ENCODE measurements at places on chromosomes 3 and 15.
A peak's percentile ranks its signal among the peaks of the same experiment; 100 is the strongest.

- DNase-seq = no peak
Observed at GRCh38 chr3:55895897-55896566, 408.9 kb upstream of the WNT5A start.

DNA sequence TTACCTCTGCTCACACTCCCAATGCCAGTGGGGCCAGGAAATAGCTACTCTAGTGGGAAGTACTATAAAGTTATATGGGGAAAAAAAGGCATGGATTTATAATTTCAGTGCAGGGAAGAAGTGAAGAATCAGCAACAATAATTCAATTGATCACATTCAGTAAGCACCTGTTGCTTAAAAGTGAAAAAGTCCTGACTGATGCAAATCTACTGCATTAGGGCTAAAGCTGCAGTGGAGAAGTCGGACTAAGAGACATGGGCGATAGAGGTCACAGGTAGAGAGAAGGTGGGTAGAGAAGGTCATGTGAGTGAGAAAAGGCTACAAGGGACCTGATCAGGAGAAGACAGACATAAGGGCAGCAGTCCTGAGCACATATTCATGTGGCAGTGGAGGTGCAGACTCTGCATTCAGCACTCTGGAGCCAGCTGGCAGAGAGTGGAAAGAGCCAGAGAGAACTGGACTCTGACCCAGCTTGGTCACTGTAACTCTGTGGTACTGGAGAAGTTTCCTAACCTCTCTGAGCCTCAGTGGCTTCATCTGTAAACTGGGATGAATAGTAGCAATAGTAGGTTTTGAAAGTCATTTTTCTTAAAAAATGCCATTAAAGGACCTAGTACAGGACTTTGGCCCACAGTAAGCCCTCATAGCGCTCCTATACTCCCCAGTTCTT lies 17.6 kb upstream of the BCL2A1 start:
- no peak for DNase-seq

DNA sequence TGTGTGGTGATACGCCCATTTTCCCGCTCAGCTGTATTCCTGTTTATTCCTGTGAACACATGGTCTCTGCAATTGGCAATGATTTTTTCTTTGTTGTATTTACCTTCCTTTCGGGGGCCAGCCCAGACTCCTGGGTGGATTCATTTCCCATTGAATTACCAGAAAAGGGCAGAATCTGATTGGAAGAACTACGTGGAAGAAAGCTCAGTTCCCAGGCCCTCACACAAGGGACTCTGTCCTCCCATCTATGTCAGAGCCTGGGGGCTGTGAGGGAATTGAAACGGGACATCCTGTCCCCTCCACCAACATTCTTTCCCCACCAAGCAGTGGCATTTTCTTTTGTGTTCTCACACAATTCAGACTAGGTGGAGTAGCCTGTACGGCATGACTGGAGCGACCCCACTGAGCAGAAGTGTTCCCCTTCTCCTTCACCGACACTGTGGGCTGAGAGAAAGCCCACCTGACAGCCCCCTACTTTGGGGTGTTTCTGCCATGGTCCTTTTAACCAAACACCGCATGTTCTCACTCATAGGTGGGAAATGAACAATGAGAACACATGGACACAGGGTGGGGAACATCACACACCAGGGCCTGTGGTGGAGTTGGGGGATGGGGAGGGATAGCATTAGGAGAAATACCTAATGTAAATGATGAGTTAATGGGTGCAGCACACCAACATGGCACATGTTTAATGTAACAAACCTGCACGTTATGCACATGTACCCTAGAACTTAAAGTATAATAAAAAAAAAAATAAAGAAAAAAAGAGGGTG lies 32.1 kb upstream of the RFTN1 start:
- no peak for DNase-seq

DNA sequence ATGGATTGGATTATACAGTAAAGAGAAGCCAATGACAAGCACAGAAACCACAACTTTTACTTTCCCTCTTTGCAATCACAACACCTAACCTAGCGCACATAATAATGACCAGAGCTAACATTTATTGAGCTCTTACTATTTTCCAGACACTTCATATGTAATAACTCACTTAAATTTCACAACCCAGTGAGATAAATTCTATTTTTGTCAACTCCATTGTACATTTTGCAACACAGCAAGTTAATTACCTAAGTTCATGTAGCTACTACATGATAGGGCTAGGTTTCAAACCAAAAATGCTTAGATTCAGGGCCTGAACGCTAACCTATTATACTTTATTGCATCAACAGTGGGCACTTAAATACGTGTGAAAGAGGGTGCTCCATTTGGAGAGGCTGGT lies 89.5 kb downstream of the GADL1 start:
- DNase-seq = no peak

GRCh38 chr3:183265834-183266417 lies 12.9 kb downstream of the B3GNT5 start:
- peak; percentile 67 for DNase-seq
